ENCODE measurements at places on chromosomes 5 and 9. TPM values are rescaled to one million over a fixed set of nuclear protein-coding genes. Genes with fewer than 3 reads are reported as not detected.

The CTXN3 gene
- total RNA-seq, result not detected

The GFI1B gene
- not detected for total RNA-seq

The SPINK7 gene
- total RNA-seq, result not detected

The MARCOL gene
- total RNA-seq, result not detected

The NR5A1 gene
- 0.26 TPM for total RNA-seq

The PKD2L2 gene
- not detected for total RNA-seq

Data from right lobe of liver (tissue), 6 donors.